ENCODE measurements at places on chromosomes 7 and 10.

- DNase-seq, result no peak
These were observed 134.6 kb upstream of the ITGB1 start for GRCh38 chr10:33092596-33092995.

GRCh38 chr10:25294032-25294926 lies 119.5 kb downstream of the GPR158 start:
- DNase-seq, result no peak

DNA sequence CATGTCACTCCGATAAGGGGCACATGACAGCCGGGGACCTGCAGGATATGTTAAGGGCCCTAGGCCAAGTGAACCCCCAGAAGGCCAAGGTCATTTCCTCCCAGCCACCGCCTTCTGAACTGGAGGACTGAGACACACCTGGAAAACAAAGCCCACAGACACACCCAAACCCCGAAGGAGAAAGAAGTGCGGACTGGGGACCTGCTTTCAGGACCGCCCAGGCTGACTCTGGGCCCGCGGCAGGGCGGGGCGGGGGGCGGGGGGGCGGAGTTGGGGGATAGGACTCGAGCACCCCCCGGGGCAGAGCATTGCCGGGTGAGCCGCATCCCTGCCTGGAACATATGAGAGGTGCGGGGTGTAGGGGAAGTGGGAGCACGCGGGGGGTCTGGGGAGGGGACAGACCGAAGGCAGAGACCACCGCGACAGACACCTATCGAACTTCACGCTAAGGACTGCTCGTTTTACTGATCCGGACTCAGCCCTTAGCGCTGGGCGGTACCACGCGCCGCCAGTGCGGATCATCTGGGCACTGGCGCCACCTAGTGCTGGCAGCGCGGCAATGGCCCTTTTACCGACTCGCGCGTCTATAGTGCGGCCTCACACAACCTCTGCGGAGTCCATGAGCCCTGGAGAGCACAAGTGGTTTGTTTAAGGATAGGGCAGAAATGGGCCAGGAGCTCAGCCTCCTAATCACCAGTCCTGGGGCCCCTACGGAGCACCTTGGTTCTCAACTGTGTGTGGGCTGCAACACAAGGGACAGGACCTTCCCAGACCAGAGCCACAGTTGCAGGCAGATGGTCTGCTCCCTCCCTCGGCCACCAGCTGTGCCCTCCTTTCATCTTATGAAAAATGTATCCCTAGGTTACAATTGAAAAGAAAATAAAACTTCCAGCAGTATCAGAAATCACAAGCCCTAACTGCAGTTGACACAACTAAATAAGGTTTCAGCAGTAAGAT lies 157.6 kb downstream of the HERPUD2 start:
- peak; percentile 45 for DNase-seq

GRCh38 chr7:30760514-30761213 lies 8.7 kb downstream of the INMT start:
- DNase-seq, result no peak

All from fibroblast of lung (primary cell).